ENCODE measurements at places on chromosomes 5 and 9.

DNA sequence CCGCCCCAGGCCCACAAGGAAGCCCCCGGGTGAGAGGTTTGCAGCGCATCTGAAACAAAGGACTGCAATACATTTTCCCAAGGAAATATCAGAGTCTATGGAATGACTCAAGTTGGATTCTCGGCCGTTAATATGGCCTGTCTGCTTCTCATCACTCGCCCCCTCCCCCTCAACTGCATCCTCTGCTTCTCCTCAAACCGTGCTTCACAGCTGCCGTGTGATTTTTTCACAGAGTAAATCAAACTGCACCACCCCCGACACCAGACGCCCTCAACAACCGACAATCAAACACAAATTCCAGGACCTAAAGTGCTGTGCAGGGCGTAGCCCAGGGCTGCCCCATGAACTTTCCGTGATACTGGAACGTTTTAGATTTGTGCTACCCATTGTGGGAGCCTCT is 176.9 kb downstream of the ROR2 start:
- no peak for DNase-seq

GRCh38 chr9:93465855-93466254 is 12.5 kb upstream of the FAM120AOS start:
- DNase-seq, result no peak

GRCh38 chr5:88502179-88503040 is 233.8 kb upstream of the TMEM161B start:
- DNase-seq, result peak; percentile 29

- no peak for DNase-seq
Measured at GRCh38 chr5:2111569-2112105, 228.9 kb upstream of the IRX4 start.

DNA sequence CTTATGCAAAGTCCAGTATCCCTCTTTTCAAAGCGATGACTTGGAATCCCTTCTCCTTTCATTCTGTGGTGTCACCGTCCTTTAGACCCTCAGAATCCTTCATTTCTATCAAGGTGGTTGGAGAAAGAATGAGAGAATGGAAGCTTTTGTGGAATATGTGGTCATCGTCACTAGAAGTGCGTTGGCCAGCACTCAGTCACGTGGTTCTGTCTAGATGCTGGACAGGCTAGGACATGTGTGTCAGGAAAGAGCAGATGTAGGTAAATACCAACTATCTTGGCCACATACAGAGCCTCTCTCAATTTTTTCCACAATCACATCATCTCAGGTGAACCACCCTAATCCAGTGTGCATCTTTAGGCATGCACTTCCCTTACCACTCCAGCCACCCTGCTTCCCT is 206.0 kb downstream of the ARRDC3 start:
- DNase-seq, result no peak

DNA sequence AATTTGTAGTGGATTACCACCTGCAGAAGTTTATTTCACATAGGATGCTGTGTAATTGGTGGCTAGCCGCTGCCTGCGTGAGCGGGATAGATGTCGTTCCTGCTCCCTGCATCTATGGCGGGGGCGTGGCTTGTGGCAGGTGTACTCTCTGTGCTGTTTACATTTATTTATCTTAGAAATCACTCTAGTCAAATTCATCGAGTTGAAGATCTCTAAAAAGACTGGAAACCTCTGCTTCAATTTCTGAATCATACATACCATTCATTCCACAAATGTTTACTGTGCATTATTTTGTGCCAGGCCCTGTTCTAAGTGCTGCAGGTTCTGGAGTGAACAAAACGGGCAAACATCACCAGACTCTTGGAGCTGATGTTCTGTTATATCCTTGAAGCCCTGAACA is 11.9 kb downstream of the ROPN1L start:
- no peak for DNase-seq

All from Daoy (cell line).